Activated T-cell treated with anti-CD3 and anti-CD28 coated beads for 4 hours (primary cell): ENCODE measurements at places on chromosomes 2 and 18.

DNA sequence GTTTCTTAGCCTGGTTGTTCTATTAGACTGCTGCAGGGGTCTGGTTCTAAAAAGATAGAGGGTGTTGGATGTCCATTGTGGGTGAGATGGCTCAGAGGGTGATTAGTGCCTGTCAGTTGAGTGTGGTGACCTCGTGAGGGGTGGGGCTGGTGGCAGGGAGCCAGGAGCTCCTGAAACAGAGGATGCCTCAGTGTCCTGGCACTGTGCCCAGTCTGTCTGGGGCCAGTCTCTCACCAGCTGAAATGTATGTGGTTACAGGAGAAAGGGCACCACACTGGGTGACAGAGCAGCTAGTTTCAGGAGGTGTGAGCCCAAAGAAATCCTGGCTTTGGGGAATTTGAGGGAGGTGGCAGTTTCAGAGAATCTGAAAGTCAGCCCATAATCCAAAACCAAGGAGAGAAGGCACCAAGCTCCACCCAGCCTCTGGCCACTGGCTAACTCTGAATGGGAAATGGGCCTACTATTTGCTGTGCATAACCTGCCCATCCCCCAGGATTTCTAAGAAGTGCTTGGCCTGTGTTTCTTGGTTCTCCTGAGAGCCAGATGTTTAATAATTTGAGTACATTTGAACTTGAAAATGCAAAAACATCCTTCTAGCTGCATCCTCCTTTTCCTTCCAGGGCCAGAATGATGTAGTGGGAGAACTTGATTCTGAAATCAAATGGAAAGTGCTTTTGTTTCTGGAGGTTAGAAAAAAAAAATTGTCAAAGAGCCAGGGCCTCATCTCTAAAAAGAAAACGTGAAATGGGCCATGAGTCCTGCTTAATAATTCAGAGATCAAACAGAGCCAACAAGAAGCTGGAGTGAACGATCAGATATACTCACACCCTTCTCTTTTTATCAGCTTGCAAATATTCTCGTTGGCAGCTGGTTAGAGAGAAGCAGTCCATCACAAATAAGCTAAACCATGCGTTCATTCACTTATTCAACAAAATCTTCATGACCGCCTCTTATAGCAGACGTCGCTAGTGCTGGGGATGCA is 92.3 kb downstream of the B3GNT2 start:
- no peak for DNase-seq

GRCh38 chr2:66555091-66555490 is 120.2 kb downstream of the MEIS1 start:
- no peak for DNase-seq

- no peak for DNase-seq
Measured at GRCh38 chr2:169091761-169092519, 22.6 kb downstream of the DHRS9 start.

DNA sequence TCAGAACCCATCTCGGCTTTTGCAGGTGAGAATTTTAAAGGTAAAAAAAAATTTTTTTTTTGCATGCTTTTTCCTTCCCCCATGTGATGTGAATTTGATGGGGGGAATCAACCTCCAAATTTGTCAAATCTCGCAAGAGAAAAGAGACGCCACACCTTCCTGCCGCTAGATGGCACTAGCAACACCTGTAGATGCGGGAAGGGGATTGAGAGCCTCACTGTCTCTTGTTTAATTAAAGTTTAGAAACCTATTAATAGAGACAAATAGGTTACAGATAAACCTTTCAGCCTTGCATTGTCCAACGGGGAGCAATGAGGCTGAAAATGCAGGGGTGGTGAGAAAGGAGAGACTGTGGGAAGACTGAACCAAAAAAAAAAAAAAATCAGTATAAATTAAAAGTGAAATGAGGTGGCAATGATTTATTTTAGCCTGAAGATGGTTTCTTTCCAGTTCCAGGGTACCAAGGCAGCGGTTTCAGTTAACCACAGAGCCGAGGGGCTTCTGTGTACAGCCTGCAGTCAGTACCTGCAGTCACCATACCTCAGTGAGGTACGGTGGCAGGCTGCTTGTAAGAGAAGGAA is 84.6 kb downstream of the NRP2 start:
- DNase-seq: peak; percentile 44

DNA sequence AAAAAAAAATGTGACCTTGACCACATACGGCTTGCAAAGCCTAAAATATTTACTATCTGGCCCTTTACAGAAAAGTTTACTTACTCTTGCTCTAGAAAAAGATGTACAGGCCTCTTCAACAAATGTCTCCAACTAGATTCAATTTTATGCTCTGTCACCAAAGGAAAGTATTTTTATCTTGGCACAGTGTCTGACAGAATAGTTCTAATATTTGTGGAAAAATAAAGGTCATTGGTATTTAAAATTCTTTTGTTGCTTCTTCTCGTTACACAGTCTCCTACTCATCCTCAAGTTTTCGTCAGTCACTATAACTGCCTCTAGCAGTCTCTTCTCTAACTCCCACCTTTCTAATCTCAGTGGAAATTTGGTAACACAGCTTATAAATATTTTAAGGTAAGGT is 1.4 kb downstream of the RBKS start:
- DNase-seq: no peak

GRCh38 chr2:172914341-172915008 is 161.2 kb upstream of the MAP3K20 start:
- DNase-seq: no peak

DNA sequence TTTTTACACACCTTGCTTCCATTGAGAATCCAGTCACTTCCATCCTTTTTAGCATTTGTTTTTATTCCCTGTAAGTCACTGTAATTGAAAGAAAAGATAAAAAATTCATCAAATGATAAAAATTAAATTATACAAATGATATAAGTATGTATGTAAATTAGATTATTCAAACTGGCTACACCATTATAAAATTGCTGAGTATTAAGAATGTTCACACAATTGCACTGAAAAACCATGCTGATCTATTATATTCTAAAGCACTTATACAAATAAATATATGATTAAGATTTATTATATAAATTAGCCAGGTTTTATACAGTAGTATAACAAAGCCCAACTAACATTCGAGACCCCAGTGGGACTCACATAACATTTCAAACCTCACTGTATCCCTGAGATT is 15.1 kb downstream of the ACADL start:
- DNase-seq: no peak

DNA sequence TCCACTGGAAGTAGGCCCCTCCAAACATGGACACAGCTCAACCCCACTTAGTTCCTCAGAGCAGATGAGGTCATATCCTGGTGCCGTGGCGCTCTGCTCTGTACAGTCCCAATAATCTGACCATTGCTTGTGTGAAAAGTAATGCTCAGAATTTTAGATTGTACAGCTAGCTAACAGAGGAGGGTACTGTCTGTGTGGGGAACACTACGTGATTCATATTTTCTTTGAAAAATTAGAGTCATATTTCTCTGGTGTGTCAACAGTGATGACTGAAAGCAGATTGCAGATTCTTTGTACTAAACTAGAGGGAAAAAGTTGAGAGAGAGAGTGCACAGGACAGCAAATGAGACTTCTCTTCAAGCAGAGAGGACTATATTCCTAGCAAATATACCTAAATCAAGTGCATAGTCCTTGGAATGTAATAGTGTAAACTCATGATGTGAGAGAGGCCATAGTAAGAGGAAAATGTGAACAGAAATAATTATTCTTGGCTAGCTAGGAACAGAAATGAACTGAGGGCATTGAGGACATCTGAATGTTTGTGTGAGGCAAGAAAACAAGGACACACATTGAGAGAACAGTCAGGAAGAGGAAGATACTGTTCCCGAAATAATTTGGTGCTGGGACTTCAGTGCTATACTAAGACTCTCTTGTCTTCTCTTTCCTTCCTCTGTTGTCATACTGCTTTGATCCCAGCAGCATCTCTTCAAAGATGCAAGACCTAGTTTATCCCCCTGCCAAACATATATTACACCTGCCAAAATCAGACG is 157.0 kb upstream of the RND3 start:
- no peak for DNase-seq

DNA sequence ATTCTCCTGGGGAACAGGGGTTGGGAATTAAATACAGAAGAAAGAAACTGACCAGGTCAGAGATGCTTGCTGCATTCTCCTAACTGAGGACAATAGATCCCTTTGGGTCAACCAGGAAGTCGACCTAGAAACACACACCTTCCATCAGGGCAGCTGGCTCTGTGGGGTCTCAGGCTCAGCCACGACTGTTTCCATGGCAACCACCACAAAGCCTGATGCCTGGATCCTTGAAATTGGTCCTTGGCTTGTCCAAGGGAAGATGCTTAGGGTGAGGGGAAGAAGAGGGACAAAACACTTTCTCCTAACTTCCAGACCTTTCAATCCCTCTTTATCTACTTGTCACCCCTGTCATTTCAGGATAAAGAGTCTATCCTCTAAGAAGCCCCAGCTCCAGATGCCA is 194.4 kb downstream of the ALK start:
- no peak for DNase-seq

- DNase-seq: no peak
Measured at GRCh38 chr2:179081954-179082353, 32.0 kb upstream of the CCDC141 start.

DNA sequence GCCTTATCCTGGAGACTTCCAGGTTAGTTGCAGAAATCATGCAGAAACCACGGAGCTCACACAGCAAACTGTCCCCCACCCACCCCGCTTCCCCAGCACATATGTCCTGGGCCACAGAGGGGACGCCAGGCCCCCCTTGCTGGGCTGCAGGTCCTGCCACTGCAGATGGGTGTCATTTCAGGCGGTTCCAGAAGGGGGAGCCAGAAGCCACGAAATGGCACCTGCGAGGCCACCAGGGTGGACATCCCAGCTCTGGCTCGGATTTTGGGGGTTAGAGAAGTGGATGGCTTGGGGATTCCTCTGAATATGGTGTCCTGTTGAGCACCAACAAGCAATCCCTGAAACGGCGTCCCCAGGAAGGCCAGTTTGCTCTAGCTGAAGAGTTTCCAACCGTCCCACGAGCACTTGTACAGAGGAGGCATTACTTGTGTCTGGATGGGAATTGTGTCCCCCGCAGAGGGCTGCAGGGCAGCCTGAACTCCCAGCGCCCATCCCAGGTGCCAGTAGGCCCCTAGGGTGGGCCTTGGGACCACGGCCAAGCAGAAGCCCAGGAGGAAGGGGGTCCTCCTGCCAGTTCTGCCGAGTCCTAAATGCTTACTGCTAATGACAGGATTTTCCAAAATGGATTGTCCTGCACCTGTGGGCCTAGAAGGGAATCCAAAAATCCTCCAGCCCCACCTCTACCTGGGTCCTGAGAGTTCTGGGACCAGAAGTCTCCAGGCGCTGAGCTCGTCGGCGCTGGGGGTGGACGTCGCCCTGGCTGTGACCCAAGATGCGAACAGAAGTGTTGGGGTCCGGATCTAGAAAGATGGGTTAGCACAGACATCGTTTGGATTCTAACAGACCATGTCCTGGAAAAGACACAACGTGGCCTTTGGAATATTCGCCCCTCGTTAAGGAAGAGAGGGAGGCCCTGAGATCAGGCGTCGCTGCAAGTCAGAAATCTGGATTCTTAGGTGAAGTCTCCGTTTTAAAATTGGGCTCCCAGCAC is 14.6 kb upstream of the NFATC1 start:
- peak; percentile 70 for DNase-seq

DNA sequence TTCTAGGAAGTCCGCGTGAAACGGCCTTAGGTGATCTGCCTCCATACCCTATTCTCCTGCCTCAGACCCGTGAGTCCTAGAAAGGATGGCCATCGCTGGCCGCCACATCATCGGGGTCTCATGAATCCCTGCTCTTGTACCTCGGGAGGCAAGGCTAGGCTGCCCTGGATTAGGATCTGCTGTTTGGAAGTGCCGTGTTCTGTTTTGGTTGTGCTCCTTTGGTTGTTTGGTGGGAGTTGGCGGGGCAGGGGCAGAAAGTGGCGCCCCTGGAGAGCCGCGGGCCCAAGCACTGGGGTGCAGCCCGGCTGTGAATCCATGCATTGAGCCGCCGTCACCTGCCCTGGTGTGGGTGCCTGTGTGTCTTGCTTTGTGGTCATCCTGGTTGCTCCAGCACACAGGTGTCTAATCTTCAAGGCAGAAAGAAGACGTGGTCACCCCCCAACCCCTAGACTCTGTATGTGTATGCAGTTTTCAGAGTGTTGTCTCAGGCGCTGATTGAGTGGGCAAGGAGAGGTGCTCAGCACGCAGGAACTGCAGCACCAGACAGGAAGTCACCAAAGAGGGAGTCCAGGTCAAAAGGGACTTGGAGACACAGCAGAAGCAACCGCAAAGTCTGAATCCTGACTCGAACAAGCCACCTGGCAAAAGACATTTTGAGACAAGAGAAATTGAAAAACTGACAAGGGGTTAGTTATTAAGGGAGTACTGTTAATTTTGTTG is 80.0 kb upstream of the LDLRAD4 start:
- DNase-seq: no peak

DNA sequence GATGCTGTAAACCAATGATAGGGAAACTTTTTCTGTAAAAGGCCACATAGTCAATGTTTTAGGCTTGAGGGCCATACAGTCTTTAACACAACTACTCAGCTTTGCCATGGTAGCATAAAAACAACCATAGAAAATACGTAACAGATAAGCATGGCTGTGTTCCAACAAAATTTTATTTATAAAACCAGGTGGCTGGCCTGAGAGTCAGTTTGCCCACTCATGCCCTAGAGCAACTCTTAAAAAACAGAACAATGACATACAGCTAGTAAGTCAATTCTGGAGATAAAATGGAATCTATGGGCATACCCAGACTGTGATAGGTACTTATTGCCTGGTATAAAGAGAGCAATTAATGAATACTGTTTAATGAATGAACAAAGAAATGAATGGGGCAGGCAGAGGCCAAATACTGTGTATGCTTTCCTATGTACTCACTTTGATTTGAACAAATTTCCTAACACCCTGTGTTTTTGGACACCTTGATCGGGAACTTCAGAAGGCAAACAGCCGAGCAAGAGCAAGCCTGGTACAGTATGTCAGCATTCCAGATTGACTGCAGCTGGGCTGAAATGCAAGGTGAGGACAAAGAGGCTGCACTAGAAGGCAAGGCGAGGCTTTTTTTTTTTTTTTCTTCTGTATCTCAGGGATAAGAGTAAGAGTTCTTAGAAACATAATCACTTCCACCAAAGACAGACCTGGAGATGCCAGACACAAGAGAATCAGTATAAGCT is 315.3 kb downstream of the CLIP4 start:
- DNase-seq: no peak

DNA sequence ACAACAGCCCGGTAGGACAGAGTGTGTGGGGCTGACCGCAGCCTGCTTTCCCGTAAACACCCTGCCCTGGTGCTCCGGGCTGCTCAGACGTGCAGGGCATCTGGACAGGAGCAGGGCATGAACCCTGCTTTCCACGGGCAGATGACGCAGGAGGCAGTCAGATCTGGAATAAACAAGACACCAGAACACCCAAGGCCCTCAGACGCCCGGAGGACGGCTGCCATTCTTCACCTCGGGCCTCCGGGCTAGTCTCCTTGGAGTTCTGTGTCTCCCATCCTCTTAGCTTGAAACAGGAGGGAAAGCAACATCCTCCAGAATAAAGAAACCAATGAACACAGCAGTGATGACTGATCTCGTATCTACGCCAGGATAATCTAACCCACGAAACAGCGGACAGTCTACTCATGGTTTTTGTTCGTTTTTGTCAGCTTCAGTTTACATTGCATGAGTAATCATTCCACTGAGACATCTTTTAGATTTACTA is 7.3 kb downstream of the PXDN start:
- DNase-seq: no peak
